ENCODE measurements at places on chromosomes 3 and 15.

DNA sequence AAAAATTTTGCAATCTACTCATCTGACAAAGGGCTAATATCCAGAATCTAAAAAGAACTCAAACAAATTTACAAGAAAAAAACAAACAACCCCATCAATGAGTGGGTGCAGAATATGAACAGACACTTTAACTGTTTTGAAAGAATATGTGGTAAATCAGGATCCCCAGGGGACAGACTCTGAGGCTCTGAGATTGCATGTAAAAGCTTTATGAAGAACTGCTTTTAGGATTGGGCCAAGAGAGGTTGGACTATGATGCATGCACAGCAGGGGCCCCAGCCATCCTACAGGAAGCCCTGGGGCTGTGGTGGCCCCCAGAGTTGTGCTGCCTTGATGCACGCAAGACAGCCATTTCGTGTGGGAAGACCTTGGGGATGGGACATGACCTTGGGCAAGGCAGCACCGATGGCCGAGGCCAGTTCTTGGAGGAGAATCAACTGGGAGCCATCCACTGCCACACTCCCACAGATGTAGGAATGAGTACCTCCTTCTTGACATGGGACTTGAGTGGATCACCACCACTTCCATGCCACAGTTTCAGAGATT lies 298.1 kb upstream of the THBS1 start:
- DNase-seq: no peak

GRCh38 chr3:149004622-149005021 lies 13.3 kb downstream of the GYG1 start:
- DNase-seq: no peak

GRCh38 chr3:81437683-81438082 lies 323.8 kb downstream of the GBE1 start:
- no peak for DNase-seq

GRCh38 chr3:1938975-1939374 lies 159.7 kb upstream of the CNTN4 start:
- no peak for DNase-seq

DNA sequence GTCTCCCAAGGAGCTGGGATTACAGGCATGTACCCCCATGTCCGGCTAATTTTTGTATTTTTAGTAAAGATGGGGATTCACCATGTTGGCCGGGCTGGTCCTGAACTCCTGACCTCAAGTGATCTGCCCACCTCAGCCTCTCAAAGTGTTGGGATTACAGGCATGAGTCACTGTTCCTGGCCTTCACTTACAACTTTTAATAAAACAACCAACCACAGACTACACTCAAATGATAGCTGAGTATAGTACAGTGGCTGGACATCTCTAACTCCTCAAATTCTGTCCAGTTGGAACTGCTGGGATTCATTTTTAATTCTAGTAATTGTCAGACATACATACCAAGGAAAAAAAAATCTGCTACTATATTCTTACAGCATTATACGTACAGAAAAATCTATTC lies 71.0 kb downstream of the PBRM1 start:
- DNase-seq: no peak

- DNase-seq: no peak
Measured at GRCh38 chr3:193130576-193130975, 110.4 kb upstream of the PLAAT1 start.

GRCh38 chr15:35937380-35937779 lies 391.4 kb upstream of the DPH6 start:
- no peak for DNase-seq

- DNase-seq: no peak
Measured at GRCh38 chr3:190303884-190304283, 18.4 kb downstream of the CLDN1 start.

GRCh38 chr3:182214416-182214815 lies 502.7 kb downstream of the SOX2 start:
- DNase-seq: no peak

GRCh38 chr3:180855364-180855763 lies 57.1 kb upstream of the FXR1 start:
- no peak for DNase-seq

- no peak for DNase-seq
Measured at GRCh38 chr15:82572311-82572710, 32.1 kb upstream of the RPS17 start.

DNA sequence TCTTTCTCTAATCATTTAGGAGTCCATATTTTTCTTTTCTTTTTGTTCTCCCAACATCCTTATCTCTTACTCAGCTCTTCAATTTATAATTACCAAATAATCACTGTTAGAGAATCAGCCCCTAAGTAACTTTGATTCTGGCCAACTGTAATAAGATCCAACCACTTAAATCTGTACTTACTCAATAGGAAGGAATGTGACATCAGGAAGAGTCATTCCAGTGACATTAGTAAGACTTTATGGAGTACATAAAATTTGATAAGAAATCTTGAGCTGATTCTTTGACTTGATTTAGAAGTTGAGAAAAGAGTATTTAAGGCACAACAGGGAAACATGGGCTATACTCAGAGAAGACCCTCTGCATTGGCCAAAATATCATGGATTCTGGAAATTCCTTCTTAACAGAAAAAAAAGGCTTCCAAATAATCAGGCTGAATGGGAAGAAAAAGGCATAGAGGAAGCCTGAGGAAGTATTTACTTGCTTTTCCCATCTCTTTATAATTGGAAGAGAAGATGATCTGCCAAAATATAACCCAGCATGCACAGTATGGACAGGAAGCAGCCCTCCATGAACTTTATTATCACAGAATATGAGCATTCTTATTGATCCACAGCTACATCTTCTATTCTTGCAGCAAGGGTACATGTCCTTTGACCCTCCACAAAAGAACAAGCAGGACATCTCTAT lies 289.7 kb upstream of the TPRG1 start:
- DNase-seq: no peak

DNA sequence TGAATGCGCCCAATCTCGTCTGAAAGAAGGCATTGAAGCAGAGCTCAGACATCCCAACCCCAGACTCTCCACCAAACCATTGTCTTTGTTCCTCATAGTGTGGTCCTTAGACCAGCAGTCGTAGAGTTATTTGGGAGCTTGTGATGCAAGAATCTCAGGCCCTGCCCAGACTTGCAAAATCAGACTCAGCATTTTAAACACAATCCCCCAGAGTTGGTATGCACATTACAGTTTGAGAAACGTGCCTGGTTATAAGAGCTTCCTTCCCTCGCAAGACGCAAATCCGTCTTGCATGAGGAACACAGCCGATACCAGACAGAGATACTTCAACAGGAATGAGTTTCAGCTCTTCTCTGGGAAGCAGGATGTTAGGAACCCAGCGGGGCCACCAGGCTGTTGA lies 38.9 kb upstream of the IREB2 start:
- DNase-seq: no peak

- no peak for DNase-seq
Measured at GRCh38 chr3:186665625-186666188, at the start of gene HRG. HRG (plus strand) TSS chr3:186666014; CDS start chr3:186666032, 18 bp downstream.

DNA sequence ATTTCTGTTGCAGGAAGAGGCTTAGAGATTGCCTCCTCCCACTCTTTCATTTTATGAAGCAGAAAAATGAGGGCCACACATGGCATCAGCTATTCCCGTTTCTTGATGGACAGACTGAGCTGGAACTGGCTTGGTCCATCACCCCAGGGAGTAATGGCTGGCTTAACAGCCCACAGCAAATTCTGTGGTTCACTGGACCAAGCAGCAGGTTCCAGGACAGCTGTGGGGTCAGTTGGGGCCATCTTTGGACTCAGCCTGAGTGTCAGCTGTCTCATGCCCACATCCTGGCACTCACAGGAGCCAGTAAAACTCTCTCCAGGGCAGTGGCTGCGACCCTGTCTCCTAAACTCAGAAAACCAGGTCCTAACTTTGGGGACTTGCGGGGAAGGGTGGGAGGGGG lies 36.5 kb downstream of the ZDHHC19 start:
- no peak for DNase-seq

DNA sequence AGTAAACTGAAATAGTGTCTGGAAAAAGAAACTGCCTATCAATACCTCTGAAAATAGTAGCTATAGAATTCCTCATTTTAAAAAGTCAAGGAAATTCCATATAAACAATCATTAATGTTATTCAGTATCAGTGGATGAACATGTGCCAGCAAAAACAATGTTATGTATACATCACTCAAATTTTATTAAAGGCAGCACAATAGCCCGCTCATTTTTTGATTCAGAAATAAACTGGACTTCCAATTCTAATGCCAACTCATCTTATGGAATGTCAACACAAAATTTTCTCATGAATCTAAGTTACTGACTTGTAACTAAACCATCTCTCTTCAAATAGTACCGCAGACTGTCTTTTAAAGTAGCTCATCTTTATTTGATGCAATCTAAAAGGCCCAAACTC lies 19.0 kb downstream of the THBS1 start:
- DNase-seq: no peak

DNA sequence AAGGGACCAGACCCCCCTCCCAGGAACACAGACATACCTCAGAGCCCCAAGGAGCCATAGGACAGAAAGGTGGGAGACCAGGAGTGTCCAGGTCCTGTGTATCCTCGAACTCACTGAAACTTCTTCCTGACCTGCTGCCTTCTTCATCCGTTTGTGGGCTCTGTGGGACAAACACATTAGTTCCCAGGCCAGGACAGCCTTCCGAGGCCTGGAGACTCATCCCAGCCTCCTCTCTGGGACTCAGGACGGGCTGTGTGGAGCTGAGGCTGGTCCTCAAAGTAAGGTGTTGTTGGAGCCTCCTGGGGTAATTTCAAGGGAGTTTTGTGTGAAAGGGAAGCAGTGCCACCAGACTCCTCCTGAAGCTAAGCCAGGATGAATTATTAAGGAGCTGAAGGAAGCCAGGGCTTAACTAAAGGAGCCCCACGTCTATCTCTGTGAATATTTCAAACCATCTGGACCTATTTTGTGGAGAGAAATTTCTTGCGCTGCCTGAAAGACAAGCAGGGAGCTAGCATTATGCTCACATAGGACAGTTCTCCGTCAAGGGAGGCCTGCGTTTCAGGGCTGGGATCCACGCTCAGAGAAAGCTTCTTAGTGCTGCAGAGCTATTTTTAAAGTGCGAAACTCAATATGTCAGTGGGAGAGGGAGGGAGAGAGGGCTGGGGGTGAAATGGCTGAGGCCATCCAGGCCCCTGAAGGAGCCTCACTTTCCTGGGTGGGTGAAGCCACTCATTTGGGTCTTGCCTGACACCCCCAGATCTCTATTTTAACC lies 29.8 kb upstream of the PLA2G4E start:
- DNase-seq: no peak
